ENCODE measurements at places on chromosomes 6 and 20. TPM values are rescaled to one million over a fixed set of nuclear protein-coding genes. Genes with fewer than 3 reads are reported as not detected.

FAM217A gene
- 1.3 TPM for polyA plus RNA-seq

PRKN gene
- polyA plus RNA-seq: 12.9 TPM

SCRT2 gene
- 0.08 TPM for polyA plus RNA-seq

SEMG1 gene
- not detected for polyA plus RNA-seq

SLC22A7 gene
- 0.74 TPM for polyA plus RNA-seq

C6orf132 gene
- 4.8 TPM for polyA plus RNA-seq

RIMS1 gene
- polyA plus RNA-seq: 2.9 TPM

SIGLEC1 gene
- polyA plus RNA-seq: 0.95 TPM

UNC5CL gene
- 10.8 TPM for polyA plus RNA-seq

- DNase-seq: no peak
Measured at GRCh38 chr6:39942903-39943580, 8.8 kb upstream of the MOCS1 start.

DNA sequence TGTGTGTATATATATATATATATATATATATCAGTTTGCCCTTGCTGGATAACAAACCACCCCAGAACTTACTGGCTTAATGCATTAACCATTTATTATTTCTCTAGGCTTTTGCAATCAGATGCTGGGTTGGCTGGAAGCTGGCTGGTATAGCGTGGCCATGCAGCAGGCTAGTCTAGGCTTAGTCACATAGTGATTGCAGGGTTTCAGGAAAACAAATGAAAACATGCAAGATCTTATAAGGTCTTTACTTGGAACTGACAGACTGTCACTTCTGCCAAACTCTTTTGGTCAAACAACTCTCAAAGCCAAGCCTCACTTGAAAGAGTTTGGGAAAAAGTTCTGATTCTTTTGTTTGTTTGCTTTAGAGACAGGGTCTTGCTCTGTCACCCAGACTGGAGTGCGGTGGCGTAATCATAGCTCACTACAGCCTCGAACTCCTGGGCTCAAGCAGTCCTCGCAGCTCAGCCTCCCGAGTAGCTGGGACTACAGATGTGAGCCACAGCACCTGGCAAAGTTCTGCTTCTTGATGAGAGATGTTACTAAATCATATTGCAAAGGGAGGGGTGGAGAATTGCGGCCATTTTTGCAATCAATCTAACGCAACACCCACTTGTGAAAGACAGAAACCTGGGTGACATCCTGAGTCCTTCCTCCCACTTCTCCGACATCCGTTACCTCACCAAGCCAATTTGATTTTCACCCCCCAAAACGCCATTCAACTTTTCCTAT, 74.6 kb upstream of the RNF24 start:
- no peak for DNase-seq

- DNase-seq: no peak
Measured at GRCh38 chr6:42104804-42105125, 37.7 kb downstream of the C6orf132 start.

- no peak for DNase-seq
Measured at GRCh38 chr6:89368999-89369398, 16.5 kb upstream of the UBE2J1 start.

GRCh38 chr6:127996925-127997324, 96.1 kb upstream of the THEMIS start:
- DNase-seq: no peak

DNA sequence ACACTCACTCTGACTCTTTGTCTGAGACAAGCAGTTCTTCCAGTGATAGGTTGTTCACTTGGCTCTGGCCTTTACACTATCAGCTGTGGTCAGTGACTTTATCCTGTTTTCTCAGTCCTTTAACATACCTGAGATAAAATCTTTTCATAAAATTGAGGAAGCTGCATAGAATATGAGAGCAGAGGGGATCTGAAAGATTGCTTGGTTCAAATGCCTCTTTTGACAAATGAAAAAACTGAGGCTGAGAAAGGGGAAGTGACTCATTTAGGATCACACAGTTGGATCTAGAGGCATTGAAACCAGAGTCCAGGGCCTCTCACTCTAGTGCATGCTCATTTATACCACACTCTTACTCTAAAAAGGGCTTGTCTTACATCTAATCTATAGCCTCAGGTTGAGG, 277.0 kb upstream of the TBX18 start:
- no peak for DNase-seq

GRCh38 chr20:64056639-64056888, 6.4 kb upstream of the TCEA2 start:
- no peak for DNase-seq

DNA sequence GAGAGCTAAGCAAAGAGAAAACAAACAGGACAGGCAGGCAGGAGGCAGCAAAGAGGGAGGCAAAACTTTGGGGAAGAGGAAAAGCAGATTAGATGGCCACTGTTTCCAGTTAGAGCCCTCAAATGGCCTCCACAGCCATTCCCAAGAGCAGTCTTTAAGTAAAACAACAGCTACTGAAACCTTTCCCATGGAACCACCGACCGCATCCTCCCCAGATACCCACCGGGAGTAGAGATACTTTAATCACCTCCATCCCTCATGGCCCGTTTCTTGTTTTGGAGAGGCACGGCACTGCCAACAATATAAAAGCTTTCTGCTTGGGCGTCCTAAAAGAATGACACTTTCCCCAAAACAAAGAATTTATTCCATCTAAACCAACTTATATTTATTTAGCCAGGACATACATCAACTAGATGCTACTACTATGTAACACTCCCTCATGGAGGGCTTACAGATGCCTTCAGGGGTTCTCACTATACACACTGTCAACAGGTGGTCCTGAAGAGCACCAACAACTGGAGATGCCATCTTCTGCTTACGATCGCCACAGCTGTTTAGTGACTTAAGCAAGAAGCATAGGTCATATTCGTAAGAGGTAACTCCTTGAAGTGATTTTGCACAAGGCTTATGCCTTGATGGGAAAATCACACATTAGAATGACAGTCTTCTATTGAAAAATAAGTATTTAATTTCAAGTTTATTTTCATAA, 43.4 kb downstream of the CNKSR3 start:
- DNase-seq: no peak

DNA sequence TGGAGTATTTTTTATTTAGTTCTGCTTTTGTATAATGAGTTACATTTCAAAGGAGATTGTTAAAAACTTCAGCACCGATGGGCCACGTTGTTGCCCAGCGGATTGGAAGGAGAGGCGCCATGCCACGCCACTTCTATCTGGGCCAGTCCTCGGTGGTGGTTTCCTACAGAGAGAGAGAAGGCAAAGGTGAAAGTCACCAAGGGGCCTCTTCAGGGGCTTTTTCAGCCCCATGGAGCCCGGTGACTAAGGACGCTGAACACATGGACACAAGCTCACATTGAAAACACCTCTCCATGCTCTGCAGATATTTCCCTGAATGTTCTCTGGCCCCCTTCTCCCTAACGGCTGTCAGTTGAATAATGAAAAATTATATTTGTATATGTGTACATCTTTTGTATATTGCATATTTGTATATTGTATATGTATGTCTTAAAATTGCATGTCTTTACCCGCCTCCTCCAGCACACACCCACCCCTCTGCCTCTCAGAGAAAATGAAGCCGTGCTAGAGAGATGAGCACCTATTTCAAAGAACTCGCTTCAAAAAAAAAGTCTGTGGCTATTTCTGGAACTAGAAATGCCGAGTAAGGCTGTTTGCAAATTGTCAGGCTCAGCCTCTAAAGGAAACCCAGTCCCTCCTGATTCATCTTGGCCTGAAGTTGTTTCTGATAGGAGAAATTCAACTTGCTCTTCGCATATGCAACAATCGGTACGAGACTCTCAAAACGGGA, 91.9 kb upstream of the CDH4 start:
- DNase-seq: no peak

- no peak for DNase-seq
Measured at GRCh38 chr6:167415441-167415961, 90.6 kb downstream of the TTLL2 start.

DNA sequence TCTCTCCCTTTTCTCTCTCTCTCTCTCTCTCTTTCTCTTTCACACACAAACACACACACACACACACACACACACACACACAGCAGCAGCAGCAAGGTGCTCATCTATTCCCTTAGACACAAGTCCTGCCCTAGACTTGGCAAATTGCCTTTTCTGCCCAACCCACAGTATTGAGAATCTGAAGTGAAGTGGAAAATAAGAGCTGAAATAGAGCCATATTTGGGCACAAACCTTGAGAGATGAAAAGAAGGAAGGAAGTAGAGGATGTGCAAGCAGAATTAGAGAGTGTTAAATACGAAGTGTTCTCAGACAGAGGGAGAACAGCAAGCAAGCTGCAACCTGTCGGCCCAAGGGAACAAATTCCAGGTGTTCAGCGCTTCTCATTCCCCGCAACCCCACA, 557.5 kb upstream of the NOX3 start:
- DNase-seq: no peak

- DNase-seq: no peak
Measured at GRCh38 chr6:130993292-130993765, 69.7 kb downstream of the EPB41L2 start.

GRCh38 chr20:32484225-32484957, 100.7 kb downstream of the NOL4L start:
- DNase-seq: no peak

GRCh38 chr20:55500130-55500529, 505.2 kb downstream of the CBLN4 start:
- DNase-seq: no peak

GRCh38 chr20:13554076-13554475, 84.7 kb downstream of the TASP1 start:
- DNase-seq: no peak

- DNase-seq: no peak
Measured at GRCh38 chr20:58697867-58698703, 5.5 kb downstream of the NPEPL1 start.

DNA sequence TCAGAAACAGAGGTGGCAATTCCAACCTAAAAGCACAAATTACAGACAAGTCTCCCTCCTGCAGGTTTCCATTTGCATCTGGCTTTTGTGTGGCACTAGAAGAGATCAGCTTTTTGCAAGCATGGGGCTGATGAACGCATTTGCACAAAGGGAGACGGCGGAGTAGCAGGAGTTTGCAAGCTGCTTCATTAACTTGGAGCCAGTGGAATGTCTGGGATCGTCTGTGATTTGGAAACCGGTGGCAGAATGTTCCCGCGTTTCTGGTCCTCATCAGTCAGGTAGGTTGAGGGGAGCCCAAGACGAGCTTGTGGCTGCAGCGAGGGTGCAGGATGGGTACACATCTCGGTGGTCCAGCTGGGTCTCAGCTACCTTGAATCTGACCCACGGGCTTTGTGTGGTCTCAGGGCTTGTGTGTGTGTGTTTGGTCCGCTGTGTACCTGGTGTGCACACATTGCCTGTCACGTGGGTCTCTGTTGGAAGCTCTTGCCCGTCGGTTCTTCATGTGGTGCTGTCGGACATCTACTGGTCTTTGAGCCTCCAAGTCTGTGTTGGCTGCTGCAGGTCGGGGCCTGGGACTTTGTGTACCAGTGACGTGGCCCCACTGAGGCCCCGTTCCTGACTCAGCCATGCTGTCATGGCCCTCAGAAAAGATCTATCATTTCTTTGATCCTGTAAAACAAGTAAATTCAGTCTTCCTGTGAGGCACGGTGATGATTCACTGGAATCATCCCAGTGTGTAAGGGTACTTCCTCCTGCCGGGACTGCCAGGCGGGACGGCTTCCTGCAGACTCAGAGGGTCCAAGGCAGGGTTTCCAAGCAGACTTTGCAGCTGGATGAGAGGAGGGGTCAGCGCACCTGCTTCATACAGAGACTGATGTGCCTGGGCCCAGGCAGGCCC, 12.4 kb upstream of the MYT1 start:
- DNase-seq: no peak

DNA sequence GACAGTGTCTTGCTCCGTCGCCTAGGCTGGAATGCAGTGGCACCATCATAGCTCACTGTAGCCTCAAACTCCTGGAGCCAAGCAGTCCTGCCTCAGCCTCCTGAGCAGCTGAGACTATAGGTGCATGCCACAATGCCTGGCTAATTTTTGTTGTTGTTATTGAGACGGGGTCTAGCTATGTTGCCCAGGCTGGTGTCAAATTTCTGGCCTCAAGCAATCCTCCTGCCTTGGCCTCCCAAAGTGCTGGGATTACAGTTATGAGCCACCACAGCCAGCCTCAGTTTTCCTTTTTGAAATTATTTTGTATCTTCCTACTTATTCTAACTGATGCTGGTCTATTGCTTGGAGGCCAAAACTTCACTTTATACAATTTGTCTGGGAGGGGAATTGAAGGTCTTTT, 436.1 kb downstream of the UTRN start:
- no peak for DNase-seq

DNA sequence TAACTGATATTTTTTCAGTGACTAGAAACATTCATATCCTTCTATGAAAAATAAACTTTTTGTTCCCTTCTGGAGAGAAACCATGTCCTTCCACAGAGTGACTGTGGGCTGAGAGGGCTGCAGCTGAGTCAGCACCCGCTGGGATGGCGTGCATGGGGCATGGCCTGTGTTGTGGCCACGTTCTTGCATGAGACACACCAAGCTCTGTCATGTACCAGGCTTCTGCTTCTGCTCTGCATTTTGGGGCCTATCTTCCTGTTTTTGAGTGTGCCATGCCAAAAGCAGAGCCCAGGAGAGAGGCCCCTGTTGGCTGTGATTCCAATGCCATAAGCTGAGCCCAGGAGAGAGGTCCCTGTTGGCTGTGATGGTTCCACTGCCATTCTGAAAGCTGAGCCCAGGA, 10.8 kb downstream of the APMAP start:
- DNase-seq: no peak

- DNase-seq: no peak
Measured at GRCh38 chr20:49814057-49814694, 1.5 kb downstream of the SLC9A8 start.

GRCh38 chr6:168057836-168058235, 21.2 kb downstream of the FRMD1 start:
- DNase-seq: no peak

GRCh38 chr6:150646228-150646627, 46.5 kb downstream of the PLEKHG1 start:
- DNase-seq: no peak

DNA sequence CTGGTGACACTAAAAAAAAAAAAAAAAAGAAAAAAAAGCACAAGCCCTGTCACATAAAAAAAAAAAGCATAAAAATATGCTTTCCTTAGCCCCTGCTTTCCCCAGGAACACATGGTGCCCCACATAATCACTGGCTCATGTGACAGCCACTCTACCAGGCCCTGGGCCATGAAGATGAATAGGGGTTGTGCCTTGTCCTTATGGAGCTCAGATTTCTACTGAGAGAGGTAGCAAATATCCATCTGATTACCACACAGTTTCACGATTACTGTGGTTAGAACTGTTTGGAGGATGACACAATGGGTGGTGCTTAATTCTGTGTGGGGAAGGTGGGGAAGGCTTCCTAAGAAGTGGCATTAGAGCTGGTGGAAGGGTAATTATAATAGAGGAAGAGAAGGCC, 9.3 kb downstream of the RAET1E start:
- DNase-seq: no peak

- DNase-seq: no peak
Measured at GRCh38 chr6:71259888-71260604, 28.6 kb upstream of the OGFRL1 start.

DNA sequence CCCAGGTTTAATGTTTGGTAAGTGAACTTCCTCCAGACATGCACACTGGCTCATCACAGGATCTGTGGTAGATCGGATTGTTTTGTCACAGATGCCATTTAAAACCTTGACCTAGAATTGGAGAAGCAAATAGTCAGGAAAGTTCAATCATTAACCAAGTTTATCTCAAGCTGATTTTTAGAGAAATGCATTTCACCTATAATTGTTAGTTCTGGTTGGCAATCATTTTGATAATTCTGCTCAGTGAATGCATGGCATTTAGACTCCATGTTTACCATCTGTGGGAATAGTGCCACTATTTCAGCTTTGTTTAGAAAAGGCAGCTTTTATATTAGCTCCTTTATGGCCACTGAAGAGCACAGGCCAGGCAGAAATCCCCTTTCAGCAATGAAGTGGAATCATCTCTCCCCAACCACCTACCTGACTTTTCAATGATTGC, 73.9 kb upstream of the IPCEF1 start:
- DNase-seq: no peak

- DNase-seq: no peak
Measured at GRCh38 chr6:121619987-121620740, 184.7 kb downstream of the GJA1 start.

Measured in left renal cortex interstitium (tissue), 4 donors.